ENCODE measurements at places on chromosomes 5 and 9.

DNA sequence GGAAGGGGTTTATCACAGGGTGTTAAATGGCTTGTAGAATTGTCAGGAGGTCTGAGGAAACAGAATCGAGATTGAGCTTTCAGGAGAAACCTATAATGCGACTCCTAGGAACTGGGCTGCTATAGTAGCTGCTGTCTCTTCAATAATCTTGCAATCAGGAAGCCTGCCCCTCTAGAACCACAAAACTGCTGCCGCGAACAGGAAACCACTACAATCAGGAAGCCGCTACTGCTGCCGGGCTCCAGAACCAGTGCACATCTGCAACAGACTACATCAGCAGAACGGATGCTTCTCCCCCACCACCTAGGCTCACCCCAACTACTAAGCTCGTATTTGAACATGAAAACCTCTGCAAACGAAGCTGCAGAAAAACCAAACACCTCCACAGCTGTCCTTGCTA lies 31.6 kb downstream of the TNFSF8 start:
- no peak for DNase-seq

GRCh38 chr5:57082441-57083067 lies 91.3 kb upstream of the GPBP1 start:
- DNase-seq, result no peak

GRCh38 chr9:80796632-80797031 lies 892.7 kb downstream of the TLE1 start:
- DNase-seq, result no peak

DNA sequence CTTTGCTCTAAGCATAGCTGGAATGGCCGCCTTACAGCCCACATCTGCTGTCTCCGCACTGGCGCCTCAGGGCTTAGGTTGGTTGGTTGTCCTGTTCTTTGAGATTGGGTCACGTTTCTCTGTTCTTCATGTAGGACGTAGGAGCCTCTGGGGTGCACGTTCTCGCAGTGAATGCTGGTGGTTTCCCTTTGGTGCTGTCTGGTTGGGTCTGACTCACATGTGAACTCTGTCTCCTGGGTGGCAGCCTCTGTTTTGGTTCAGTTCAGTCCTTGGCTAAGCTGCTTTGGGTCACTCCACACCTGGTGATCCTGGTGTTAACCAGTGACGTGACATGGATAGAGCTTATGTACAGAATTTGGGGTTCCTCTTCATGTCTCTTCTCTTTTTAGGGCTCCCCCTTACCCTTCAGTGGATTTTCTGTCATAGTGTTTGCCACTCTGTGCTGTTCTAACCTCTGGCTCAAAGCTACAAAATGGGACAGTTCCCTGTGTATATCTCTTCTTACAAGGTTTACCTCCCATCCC lies 12.6 kb upstream of the LPCAT1 start:
- no peak for DNase-seq

GRCh38 chr5:39158127-39158593 lies 61.2 kb downstream of the FYB1 start:
- no peak for DNase-seq

GRCh38 chr5:35903631-35904203 lies 34.7 kb downstream of the CAPSL start:
- no peak for DNase-seq
